Progenitor cell of endocrine pancreas (in vitro differentiated cells): ENCODE measurements at places on chromosomes 7 and 10. TPM values are rescaled to one million over a fixed set of nuclear protein-coding genes. Genes with fewer than 3 reads are reported as not detected.
A peak's percentile ranks its signal among the peaks of the same experiment; 100 is the strongest.

DNA sequence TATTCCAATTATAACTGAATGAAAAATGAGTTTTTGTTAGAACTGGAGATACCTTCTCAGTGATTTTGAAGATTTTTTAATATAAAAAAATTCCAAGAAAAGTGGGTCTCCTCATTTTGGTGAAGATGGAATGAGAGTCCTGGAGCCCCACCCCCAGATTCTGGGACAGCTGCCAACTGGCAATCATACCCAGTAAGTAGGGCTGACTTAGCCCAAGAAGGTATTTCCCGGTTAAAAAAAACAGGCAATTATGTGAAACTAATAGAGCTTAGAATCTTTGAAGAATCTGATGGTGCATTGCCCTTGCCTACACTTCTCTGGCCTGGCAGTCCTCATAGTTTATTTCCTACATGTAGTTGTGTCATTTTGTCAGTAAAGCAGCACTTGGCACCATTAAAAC is 52.8 kb upstream of the VWDE start:
- H3K36me3 ChIP-seq: no peaks in the 10 kb centered on the region
- no peak for DNase-seq
- no peaks in the 10 kb centered on the region for H3K4me1 ChIP-seq
- no peaks in the 10 kb centered on the region for H3K27me3 ChIP-seq

GRCh38 chr10:18737236-18737635 is 78.0 kb downstream of the ARL5B start:
- DNase-seq: no peak
- no peaks in the 10 kb centered on the region for H3K36me3 ChIP-seq
- no peak overlapping the region for H3K27ac ChIP-seq
- H3K27me3 ChIP-seq: no peaks in the 10 kb centered on the region

GRCh38 chr10:21336476-21337170 is 188.9 kb downstream of the SKIDA1 start:
- peak overlapping the region; percentile 93 for H3K27ac ChIP-seq
- no peak overlapping the region for H3K4me3 ChIP-seq
- no peaks in the 10 kb centered on the region for H3K36me3 ChIP-seq
- H3K27me3 ChIP-seq: no peaks in the 10 kb centered on the region
- H3K4me1 ChIP-seq: peaks cover 8% of the 10 kb centered on the region

DNA sequence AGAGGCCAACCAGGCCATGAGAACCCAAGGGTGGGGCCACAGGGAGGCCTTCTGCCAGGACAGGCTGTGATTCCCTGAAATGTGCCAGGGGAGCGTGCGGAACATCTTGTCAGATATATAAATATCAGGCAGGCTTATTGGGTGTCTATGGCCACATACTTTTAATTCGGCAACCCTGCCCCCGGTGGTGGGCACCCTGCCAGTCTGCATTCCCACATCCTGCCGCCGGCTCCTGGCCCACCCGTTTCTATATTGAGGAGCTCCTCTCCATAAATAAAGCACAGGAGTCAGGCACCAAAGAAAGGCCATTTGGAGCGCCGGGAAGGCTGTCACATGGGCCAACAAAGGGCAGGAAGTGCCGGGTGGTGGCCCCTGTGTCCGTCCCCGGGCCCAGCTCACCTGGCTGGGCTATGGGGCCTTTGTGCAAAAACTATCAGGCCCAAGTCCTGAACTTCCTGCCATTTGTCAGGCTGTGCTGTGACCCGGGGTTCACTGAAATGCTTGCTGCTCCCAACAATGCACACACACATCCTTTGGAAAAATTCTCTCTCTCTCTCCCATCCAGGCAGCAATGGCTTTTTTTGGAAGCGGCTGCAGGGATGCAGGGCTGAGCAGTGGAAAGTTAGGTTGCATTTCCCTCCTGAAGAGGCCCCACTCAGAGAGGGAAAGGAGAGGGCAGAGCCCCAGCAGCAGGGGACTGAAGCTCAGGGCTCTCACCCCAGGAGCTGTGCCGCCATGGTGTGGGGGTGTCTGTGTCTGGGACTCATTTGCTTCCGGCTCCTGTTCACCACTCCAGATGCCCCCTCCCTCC is 25.0 kb upstream of the PODXL start:
- no peaks in the 10 kb centered on the region for H3K27me3 ChIP-seq
- no peaks in the 10 kb centered on the region for H3K4me1 ChIP-seq
- no peaks in the 10 kb centered on the region for H3K36me3 ChIP-seq
- no peak overlapping the region for H3K4me3 ChIP-seq
- no peak for DNase-seq

DNA sequence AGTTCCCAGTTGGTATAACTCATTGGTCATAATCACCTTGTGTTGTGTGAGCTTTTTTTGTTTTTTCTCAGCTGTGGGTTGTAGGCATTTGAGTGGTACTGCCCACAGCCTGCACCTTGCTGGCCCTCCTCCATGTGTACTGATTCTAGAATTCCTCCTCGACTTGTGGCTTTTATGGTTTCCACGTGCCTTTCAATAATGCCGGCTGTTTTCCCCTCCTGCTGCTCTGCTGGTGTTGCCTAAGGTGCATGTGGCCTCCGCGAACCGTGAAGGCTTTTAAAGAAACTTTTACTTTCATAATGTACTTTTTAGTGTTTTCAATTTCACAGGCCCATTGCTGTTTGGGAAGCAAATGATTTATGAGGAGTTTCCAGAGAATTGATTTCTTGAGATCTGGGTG is 518.0 kb downstream of the REEP3 start:
- H3K36me3 ChIP-seq: no peaks in the 10 kb centered on the region
- H3K4me1 ChIP-seq: peaks cover 2% of the 10 kb centered on the region
- DNase-seq: no peak

DNA sequence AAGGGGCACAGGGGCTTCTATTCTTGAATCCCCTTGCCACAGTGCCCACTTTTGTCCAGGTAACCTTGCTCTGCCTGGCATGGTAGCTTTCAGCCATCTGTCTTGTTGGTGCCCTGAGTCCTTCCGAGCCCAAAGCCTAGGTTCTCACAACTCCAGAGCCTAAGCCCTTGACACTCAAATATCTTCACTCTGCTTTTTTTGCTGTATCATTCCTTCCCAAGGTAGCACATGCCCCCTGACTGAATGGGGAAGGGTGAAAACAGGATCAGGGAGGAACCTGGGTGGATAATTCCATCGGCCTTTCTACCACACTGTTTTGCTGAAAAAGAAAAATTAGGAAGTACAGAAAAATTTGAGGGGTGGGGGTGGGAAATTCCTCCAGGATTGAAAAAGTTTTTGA is 37.6 kb downstream of the LDB3 start:
- H3K36me3 ChIP-seq: no peaks in the 10 kb centered on the region
- H3K27me3 ChIP-seq: peaks cover 3% of the 10 kb centered on the region
- DNase-seq: no peak
- H3K4me3 ChIP-seq: no peak overlapping the region
- no peak overlapping the region for H3K27ac ChIP-seq

DNA sequence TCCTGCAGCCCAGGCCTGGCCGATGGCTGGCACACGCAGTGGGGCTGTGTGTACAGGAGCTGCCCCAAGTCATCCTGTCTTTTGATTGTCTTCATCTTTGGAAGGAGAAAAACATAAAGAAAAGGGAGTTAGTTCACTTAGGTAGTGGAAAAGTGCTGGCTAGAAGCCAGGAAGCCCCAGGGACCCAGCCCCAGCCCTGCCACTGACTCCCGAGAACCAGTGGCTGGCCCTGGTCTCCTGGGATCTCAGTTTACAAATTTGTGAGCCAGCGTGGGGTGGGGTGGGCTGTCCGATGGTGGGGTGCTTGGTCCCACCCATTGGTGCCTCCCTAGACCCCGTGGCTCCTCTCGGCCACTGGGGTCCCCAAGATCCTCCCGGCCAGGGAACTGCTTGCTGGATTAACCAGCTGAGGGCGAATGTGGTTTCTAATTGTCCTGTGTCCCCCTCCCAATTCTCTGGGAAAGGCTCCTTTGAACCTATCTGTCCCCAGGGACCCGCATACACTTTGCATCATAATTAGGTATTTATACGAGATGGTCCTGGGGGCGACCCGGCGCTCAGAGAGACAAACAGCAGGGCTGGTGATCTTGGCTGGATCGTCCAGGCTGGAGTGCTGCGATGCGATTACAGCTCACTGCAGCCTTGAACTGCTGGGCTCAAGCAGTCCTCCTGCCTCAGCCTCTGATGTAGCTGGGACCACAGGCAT is 16.3 kb upstream of the CHST12 start:
- H3K27ac ChIP-seq: no peak overlapping the region
- no peak overlapping the region for H3K4me3 ChIP-seq
- DNase-seq: no peak
- H3K36me3 ChIP-seq: no peaks in the 10 kb centered on the region

NRP1 gene
- total RNA-seq: 33.4 and 37.0 TPM in 2 replicates

UPK3B gene
- total RNA-seq: 1.7 and 4.7 TPM in 2 replicates

STEAP2 gene
- total RNA-seq: 4.9 and 5.3 TPM in 2 replicates

SH2B2 gene
- 11.2 and 11.5 TPM in 2 replicates for total RNA-seq

TMEM236 gene
- 0.07 TPM in 2 replicates for total RNA-seq
